Stimulated activated naive CD8-positive, alpha-beta T cell treated with anti-CD3 and anti-CD28 coated beads, Interleukin-15, Interleukin-2, amounts not matched to agents 100 U/mL and 50 U/mL, for 24 hours (primary cell): ENCODE measurements at places on chromosomes 6 and 20.

DNA sequence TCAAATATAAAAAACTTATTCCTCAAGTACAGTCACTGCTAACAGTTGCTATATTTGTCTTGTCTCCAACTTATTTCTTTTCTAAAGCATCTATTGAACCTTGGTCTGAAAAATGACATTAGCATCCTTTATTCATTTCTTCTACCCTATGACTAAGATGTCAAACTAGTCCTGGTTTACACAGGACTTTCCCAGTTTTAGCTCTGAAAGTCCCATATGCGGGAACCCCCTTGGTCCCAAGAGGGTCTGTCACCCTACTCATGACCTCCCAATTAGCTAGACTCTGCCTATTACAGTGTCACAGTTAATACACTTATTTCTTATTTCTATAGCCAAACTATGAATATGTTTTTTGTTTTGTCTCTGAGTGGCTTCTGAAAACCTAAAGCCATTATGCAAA lies 37.1 kb downstream of the PLEKHG1 start:
- no peak for DNase-seq

- DNase-seq, result no peak
Observed at GRCh38 chr20:539848-540247, 3.7 kb downstream of the CSNK2A1 start.

DNA sequence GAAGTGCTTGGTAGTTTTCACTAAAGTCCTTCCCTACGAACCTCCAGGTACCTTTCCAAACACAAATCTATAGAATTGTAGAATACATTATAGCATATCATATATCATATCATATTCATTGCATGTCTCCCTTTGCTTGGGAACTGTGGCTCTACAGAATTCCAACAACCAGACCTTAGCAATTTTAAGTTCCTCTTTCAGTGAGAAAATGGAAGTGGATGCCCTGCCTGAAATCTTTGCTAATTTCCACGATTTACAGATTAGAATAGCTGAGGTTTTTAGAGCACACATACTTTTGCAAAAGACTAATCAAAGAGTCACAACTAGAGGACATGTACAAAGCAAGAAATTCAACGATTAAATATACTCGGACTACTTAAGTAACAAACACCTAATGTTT lies 78.6 kb downstream of the TNFRSF21 start:
- no peak for DNase-seq

- DNase-seq, result no peak
Observed at GRCh38 chr6:142842418-142843261, 102.3 kb downstream of the HIVEP2 start.

DNA sequence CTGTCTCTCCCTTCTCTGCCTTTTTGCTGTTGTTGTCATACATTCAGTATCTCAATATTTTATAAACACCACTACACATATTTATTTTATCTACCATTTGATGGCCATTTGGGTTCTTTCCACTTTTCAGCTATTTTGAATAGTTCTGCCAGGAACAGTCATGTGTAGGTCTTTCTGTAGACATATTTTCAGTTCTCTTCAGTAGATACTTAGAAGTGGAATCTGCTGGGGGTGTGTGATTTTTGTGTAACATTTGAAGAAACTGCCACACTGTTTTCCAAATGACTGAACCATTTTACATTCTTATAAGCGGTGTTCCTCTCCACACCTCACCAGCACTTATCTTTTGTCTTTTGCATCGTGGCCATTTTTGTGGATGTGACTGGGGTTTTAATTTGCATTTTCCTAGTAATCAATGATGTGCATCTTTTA lies 197.7 kb downstream of the ARID1B start:
- DNase-seq, result no peak

- no peak for DNase-seq
Observed at GRCh38 chr20:19508449-19508848, 249.6 kb upstream of the RIN2 start.

DNA sequence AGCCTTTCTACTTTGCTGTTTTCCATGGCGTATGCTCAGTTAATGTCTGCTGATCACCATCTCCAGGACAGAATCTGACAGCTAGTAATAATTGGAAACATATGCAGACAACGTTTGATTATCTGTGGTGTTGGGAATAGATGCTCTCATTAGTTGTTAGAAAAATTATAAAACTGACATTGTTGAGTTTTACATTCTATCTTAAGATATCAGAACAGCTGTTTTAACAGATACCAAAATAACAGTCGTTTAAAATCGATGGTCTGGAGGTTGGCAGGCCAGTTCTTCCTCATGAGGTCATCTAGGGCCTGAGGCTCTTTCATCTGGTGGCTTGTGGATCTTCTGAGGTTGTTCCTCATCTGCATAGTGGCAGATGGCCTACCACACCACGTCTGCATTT lies 137.6 kb downstream of the AIG1 start:
- no peak for DNase-seq

DNA sequence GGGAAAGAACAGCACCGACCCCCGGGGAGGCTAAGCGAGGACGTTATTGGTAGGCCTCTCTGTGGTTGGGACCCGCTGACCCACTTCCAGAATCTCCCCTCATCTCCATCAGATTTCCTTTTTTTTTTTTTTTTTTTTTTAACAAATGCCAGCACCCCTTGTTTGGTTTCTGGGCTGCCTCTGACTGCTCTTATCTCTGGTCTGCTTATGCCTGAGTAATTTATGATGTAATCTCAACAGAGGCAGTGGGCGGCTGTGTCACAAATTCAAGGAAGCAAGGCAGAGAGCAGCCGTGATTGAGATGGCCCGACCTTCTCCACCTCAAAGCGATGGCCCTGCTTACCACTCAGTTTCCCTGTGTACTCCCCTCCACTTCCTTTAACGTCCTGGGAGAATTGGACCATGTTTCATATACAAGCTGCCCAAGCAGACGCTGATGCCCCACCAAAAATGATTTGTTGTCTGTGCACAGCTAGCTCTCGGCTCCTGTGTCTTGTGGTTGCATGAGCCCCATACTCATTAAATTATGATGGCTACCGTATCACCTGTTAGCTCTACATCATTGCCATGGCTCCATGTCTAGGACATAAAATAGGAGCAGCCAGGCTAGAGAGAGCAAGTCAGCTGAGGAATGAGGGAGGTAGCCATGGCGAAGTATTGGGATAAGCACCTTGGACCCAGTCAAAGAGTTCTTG lies 98.1 kb downstream of the ZNF217 start:
- no peak for DNase-seq

DNA sequence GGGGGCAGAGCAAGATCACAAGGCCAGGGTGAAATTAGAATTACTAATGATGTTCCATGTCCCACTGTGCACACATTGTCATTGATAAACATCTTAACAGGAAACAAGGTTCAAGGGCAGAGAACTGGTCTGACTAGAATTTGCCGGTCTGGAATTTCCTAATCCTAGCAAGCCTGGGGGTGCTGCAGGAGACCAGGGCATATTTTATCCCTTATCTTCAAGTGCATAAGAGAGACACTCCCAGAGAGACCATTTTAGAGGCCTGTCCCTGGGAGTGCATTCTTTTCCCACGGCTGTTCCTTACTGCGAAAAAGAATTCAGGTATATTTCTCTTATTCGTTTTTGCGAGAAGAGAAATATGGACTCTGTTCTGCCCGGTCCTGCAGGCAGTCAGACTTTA lies 41.5 kb downstream of the CD83 start:
- no peak for DNase-seq

- no peak for DNase-seq
Observed at GRCh38 chr6:31351401-31352309, 5.3 kb downstream of the HLA-B start.

DNA sequence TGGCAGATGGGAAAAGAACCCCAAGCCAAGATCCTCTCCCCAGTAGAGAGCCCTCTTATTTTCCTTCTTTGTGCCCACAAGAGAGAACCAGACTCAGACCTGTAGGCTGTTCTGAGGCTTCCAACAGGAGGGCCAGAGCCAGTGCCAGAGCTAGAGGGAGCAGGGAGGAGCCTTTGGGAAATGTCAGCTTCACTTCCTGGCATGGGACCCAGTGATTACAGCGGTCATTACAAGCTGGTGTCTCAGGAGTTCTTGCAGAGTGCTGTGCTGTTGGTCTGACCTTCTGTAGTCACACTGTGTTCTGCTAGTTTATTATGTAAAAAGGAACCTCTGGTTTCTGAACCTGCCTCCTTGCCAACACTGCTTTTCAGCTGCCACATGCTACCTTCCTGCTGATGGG lies 38.9 kb downstream of the STK35 start:
- DNase-seq, result no peak

- no peak for DNase-seq
Observed at GRCh38 chr6:85561750-85562357, 31.8 kb downstream of the SNX14 start.

- DNase-seq, result no peak
Observed at GRCh38 chr6:90440586-90441283, 144.1 kb upstream of the BACH2 start.

DNA sequence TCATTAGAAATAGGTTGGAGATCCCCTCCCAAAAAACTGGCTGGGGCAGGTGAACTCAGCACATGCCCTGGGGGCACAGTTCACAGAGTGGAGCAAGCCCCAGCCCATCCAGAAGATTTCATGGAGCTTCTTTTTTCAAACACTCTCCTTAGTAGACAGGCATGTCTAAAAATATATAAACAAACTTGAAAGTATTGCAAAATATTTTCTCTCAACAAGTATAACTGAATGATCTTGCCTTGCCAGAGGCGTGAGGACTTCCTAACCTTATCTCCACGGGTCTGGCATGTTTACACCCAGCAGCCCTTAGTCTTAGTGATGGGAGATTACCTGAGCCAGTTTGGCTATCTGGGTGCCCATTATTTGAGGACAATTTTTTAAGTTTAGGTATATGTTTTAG lies 107.1 kb downstream of the QRSL1 start:
- no peak for DNase-seq

- no peak for DNase-seq
Observed at GRCh38 chr6:11532097-11532496, 5.5 kb upstream of the TMEM170B start.
